Panc1 (cell line): ENCODE measurements at places on chromosomes 5 and 9. TPM values are rescaled to one million over a fixed set of nuclear protein-coding genes. Genes with fewer than 3 reads are reported as not detected.

The SREK1 gene
- 89.7 TPM for total RNA-seq

The HTR1A gene
- total RNA-seq: not detected

The SVEP1 gene
- 0.05 TPM for total RNA-seq

The HMCN2 gene
- total RNA-seq: 0.05 TPM

The MRPL50 gene
- 7.2 TPM for total RNA-seq

The ARID3C gene
- 0.33 TPM for total RNA-seq

The CLIC3 gene
- total RNA-seq: 6.2 TPM

The C9orf153 gene
- total RNA-seq: not detected

The C5orf47 gene
- not detected for total RNA-seq
